NCI-H2029 (cell line): ENCODE measurements at places on chromosomes 6 and 20.

DNA sequence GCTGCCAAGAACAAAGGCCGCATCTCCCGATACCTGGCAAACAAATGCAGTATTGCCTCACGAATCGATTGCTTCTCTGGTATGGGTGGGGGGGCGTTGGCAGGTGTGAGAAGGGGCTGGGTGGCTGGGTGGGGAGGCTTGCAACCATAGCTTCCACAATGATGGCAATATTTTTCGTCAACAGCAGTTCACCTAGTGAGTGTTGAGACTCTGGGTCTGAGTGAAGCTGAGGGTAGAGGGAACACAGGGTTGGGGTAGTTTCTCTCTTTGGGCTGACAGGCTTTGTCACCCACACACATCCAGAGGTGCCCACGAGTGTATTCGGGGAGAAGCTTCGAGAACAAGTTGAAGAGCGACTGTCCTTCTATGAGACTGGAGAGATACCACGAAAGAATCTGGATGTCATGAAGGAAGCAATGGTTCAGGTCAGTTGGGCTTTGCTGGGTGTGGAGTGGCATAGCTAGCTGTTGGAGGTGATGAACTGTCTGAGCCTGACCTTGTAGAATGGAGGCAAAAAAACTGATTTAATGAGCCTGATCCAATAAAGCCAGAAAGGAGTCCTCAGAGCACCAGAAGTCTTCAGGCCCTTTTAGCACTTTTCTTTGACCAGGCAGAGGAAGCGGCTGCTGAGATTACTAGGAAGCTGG, 4.2 kb downstream of the NOP56 start:
- no peak for DNase-seq

DNA sequence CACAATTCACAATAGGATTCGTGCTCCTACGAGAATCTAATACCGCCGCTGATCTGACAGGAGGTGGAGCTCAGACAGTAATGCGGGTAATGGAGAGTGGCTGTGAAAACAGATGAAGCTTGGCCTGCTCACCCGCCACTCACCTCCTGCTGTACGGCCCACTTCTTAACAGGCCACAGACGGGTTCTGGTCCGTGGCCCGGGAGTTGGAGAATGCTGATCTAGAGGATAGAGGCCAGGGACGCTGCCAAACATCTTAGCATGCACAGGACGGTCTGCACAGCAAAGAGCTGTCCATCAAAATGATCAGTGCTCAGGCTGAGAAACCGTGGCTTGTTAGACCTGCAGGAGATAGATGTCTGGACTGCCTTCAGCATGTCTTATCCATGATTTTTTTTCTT, 186.4 kb downstream of the SASH1 start:
- no peak for DNase-seq

DNA sequence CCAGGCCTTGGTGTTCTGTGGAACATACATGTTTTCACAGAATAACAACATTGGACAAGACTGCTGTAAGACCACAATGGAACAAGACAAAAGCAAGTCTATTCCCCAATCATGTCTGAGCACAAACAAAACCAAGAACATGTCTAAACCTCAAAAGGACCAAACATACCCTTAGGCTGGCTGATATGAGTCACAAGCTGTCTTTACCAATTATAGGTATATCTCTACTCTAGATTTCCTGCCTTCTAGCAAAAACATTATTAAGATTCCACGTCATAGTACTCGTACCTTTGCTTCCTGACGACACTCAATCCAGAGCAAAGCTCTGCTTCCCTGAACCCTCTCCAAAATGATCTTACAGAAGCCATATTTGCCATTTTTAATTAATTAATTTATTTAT, 15.4 kb upstream of the L3MBTL1 start:
- no peak for DNase-seq

DNA sequence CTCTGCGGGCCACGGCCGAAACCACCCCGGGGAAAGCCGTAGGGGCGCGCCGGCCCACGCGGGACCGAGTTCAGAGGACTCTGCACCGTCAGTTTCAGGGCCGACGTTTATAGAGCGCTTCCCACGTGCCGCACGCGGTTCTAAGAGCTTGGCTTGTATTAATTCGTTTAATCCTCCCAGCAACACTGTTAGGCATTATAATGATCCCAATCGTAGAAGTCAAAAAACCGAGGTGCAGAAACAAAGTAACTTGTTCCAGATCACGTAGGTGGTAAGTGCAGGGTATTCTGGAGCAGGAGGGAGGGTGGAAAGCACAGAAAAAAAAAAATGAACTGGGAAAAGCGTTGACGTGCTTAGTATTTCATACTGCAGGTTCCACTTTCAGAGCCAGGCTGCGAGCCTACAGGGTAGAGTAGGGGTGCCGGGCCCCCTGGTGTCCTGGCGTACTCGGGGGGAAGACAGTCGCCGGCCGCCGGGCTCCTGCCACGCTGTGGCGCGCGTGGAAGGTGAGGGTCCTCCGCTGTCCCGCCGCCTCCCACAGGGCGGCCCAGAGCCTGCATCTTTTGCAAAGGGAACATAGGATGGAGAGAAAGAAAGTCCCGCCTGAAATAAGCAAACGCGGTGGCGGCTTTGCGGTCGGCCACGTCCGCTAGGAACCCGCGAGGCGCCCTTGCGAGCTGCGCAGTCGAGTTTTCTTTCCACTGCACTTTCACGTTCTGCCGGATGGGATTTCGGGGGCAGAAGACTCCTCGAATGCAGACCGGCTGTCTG, 10.2 kb upstream of the FOXF2 start:
- DNase-seq, result no peak

DNA sequence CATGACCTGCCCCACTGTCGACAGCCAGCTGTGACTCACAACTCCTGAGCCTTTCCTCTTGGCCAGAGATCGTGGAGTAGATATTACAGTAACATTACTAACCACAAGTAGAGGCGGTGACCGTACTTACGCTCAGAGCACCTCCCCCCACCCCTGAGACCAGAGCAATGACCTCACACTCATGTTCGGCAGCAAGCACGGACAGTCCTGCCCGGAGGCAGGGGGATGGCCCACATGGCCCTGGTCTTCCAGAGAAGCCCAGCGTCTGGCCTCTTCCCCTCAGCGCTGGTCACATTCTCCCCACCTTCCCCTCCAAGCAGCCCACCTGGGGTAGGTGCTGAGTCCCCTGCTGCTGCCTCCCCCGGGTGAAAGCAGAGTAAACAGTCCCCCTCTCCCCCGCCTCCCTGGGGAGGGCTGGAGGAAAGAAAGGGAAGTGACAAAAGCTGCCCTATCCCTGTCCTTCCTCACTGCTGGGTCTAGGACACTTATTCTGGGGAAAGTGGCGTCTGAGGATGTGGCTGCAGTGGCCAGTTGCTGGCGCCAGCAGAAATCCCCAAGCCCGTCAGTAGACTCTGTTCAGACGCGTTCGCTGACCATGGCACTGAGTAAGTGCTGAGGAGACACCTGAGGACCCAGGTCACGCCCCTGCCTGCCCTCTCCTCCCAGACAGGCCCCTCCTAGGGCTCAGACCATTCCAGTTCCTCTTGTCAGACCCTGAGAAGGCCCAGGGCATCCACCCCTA, 68.5 kb downstream of the MRPL14 start:
- no peak for DNase-seq
